CD4-positive, alpha-beta T cell treated with Interleukin-4 for 4 hours (primary cell): ENCODE measurements at places on chromosomes 2 and 18.

- DNase-seq: no peak
These were observed 41.0 kb downstream of the SPP2 start for GRCh38 chr2:234091432-234091879.

- DNase-seq: no peak
These were observed 109.0 kb upstream of the CXCR4 start for GRCh38 chr2:136226903-136227302.

GRCh38 chr2:182393270-182393760 is 33.5 kb downstream of the PDE1A start:
- DNase-seq: no peak

- no peak for DNase-seq
These were observed 29.6 kb upstream of the CYBRD1 start for GRCh38 chr2:171492664-171493063.

GRCh38 chr2:66362701-66363100 is 72.2 kb upstream of the MEIS1 start:
- no peak for DNase-seq

DNA sequence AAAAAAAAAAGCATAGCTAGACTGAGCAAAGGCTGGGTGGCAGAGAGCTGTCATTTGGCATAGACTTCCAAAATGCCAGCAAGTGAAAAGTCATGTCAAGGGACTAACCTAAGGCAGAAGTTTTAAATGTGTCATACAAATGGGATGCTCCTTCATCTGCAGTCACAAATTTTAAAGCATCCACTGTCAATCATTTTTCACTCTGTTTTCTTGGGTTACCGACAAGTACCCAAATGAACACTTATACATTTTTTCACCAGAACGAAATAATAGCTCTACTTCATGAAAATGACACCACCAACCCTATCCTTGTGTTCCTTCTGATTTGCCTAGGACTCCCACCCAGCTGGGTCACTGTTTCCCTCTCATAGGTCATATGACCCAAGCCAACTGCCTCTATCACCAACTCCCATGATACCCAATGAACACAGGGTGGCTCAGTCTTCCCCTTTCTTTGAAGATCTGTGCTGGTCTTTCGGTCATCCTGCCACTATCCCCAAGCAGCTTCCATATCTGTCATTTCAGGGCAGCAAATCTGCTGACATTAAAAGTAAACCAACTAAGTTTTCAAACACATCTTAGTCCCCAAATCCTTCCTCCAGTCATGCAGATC is 21.5 kb downstream of the KLF7 start:
- no peak for DNase-seq

DNA sequence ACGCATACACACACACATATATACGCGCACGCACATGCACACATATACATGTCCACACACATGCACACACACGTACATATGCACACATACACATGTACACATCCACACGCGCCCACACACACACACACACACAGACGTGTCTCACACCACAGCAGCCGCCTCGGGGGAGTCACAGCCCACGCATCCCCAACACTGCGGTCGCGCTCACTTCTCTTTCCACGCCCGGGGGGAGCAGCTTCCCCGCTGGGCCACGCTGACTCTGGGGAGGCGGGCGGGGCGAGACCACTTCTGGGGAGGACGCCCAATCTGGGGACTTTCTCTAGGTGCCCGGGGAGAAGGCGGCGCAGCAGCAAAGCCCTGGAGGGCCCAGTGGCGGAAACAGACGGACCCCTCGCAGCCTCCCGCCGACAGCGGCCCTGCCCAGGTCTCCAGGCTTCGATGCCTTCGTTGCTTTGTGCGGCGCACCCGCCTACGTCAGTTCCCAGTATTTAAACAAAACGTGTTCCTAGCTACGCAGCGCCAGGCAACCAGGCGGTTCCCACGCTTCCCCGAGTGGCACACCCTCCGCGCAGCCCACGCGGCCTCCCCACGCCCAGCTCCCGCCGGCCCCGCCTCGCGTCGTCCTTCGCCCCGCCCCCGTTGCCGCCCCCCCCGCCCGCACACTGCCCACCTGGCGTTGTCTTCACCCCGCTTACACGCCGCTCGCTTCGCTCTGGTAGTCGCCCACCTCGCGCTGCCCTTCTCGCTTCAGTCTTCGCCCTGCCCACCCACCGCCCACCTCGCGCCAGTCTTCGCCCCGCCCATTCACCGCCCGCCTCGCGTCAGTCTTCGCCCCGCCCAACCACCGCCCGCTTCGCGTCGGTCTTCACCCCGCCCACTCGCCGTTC is 810 bp upstream of the RBFA start:
- DNase-seq: peak; percentile 73

DNA sequence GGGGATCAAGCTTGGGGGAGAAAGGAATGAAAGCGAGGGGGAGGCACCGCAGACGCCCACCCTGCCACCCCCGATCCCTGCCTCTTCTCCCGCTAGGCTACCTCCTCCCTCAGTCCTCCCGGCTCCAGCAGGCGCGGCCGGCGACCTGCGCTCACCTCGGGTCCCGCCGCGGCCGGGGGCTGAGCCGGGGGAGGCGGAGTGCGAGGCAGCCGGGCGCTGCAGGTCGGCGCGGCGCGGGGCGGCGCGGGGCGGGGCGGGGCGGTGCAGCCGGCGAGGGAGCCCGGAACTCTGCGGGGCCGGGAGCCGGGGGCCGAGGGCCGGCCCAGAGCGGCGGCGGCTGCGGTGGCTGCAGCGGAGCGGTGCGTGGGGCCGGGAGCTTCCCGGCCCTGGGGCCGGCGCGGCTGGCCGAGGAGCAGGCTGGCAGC is 477 bp downstream of the ACVR1 start:
- DNase-seq: no peak

GRCh38 chr2:25252291-25253152 is 84.1 kb upstream of the POMC start:
- peak; percentile 47 for DNase-seq

- no peak for DNase-seq
These were observed 828.0 kb downstream of the SLC4A3 start for GRCh38 chr2:220455351-220455990.

GRCh38 chr18:41982942-41983660 is 28.1 kb downstream of the PIK3C3 start:
- DNase-seq: no peak

DNA sequence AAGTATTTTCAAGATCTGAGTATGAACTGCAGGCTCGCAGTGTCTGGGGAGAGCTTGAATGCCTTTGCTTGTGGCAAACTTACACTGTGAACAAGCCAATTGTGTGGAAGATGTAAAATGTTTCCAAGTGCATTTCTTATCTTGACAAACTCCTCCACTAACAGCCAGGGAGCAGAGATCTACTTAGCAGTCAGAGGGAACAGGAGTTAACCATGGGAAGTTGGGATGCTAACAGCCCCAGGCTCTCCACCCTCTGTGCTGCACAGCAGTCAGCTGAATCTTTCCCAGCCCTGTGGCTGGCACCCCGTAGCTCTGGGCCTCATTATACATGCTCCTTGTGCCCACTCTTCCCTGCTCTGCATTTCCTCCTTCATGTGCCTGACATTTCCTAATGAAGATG is 450.2 kb downstream of the TSN start:
- DNase-seq: no peak

DNA sequence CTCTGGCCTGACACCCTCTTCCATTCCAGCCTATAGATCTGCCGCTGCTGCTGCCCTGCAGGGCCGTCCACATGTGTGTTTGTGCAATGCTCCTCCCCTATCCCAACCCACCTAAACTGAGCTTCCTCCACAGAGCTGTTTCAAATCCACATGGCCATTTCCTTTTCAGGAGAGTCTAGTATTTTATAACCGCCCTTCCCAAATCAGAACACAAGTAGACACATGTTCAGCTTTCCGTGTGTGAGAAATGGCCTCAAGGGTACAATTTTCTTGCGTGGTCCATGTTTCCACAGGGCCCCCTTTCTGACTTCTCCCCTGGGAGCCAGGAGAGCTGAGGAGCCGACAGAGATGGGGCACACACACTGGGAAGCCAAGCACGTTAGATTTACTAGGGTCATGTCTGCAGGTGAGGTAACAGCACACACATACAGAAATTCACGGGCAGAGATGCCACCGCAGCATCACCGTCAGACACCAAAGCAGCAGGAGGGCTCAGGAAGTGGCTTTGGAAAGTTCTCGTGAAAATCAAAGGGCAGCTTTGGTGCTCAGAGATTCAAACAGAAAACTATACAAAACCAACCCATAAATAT is 102.9 kb upstream of the TGFA start:
- DNase-seq: peak; percentile 14

DNA sequence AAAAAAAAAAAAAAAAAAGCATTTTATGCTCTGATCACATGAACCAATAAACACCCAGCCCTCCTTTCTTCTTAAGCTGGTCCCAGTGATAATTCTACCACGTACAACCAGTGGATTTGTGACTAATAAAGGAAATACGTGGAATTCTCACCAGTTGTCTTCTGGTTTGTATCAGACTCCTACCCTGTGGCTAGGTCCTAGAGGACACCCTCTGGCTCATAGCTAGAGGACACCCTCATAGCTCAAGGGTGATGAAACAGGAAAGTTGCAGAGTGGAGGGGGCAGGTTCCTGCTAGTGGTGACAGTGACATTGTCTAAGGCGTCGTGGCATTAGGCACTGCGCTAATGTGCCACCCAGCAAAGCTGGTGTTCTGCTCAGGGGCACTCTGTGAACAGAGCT is 167.8 kb downstream of the BCL11A start:
- no peak for DNase-seq

DNA sequence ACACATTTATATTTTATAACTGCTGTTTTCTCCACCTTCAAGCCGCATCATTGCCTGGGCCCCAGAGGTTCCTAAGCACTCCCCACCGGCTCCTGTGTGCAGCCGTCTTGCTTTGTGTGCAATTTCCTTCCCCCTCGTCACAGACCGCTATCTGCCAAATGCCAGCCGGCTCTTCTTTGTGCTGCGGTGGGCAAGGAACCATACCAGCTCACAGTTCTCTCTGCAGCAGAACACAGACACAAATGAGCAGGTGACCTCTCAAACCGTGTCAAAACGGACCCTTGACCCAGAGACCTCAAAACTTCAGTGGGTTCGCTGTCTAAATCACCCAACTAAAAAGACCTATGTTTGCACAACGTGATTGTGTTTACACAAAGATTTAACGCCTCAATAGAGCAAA is 58.2 kb downstream of the KLF7 start:
- no peak for DNase-seq

- DNase-seq: no peak
These were observed 104.2 kb downstream of the CCDC85A start for GRCh38 chr2:56287974-56288373.

GRCh38 chr2:216406826-216407225 is 5.5 kb upstream of the SMARCAL1 start:
- no peak for DNase-seq

GRCh38 chr2:126699716-126700581 is 44.0 kb downstream of the GYPC start:
- no peak for DNase-seq

DNA sequence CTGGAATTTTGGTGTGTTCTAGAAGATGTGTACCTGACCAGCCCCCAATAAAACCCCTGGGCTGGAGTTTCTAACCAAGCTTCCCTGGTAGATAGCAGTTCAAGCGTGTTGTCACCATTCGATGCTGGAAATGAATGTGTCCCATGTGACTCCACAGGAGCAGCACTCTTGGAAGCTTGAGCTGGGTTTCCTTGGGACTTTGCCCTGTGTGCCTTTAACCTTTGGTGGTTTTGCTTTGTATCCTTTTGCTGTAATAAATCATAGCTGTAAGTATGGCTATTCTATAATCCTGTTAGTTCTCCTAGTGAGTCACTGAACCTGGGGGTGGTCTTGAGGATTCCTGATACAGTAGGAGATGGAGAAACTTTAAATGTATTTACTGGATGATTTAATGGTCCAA is 65.2 kb downstream of the KLHL14 start:
- no peak for DNase-seq

- DNase-seq: no peak
These were observed 591.3 kb upstream of the SYT4 start for GRCh38 chr18:43868497-43868995.

GRCh38 chr2:169324581-169325260 is 37.6 kb downstream of the LRP2 start:
- DNase-seq: no peak

GRCh38 chr18:76486574-76486973 is 8.5 kb downstream of the ZNF516 start:
- DNase-seq: no peak

GRCh38 chr2:45915523-45915922 is 264.0 kb downstream of the PRKCE start:
- no peak for DNase-seq

DNA sequence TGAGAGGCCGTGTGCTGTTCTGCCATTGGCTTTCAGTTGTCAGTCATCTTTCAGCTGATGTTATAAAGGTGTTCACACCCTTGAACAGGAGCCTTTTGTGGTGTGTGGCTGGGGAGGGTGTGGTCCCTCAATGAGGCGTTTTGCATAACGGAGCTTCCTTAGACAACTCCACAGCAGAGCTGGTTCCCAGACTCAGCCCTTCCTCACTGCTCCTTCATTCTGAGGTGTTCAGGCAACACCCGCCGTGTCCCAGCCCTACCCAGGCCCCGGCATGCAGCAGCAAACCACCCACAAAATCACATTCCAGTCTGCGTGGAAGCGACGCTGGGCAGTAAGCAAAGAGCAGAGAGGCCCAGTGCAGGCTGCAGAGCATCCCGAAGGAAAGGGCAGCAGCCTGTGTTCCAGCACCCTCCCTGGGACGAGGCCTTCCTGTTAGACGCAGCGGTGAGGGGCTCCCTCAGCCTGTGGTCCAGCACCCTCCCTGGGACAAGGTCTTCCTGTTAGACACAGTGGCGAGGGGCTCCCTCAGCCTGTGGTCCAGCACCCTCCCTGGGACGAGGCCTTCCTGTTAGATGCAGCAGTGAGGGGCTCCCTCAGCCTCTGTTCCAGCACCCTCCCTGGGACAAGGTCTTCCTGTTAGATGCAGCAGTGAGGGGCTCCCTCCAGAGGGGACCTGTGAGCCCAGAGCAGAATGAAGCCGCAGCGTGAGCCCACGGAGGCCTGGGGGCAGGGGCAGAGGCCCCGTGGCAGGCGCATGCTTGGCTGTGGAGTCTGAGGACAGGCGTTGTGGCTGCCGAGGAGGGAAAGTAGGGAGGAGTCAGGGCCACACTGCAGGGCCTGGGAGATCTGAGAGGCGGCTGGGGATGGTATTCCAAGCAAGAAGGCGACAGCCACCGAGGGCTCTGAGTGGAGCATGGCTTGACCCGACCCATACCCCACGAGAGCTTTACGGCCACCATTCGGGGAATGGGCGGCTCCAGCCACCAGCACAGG is 201.8 kb upstream of the HDAC4 start:
- peak; percentile 53 for DNase-seq

DNA sequence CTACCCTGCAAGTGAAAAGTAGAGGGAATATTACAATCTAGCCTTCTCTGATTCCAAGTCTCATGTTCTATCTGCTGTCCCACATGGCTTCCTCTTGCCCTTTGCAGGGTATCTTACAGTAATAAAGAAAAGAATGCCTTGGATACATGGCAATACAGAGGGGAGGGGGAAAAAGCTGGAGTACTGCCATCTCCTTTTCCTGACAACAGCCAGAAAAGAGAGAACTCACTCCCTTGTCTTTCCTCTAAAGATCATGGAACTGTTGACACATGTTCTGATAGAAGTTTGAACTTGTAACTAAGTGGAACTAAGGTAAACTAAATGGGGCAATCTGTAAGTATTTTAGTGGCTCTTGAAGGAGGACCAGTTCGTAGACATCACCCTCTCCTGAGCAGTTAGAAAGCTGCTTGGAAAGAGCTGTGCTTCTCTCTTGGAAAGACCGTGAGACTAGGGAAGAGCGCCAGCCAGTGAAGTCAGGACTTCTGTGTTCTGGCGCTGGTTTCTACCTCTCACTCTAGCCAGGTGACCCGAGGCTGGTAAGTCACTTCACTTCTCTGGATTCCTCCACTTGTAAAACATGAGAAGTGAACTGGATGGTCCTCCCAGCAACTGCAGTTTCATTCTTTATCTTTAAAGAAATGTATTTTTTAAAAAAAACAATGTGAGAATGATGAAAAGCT is 242.3 kb upstream of the FOSL2 start:
- DNase-seq: no peak
